ENCODE measurements at places on chromosomes 2 and 18.

- peak; percentile 88 for DNase-seq
These were observed 62.2 kb upstream of the PMAIP1 start for GRCh38 chr18:59837586-59837985.

DNA sequence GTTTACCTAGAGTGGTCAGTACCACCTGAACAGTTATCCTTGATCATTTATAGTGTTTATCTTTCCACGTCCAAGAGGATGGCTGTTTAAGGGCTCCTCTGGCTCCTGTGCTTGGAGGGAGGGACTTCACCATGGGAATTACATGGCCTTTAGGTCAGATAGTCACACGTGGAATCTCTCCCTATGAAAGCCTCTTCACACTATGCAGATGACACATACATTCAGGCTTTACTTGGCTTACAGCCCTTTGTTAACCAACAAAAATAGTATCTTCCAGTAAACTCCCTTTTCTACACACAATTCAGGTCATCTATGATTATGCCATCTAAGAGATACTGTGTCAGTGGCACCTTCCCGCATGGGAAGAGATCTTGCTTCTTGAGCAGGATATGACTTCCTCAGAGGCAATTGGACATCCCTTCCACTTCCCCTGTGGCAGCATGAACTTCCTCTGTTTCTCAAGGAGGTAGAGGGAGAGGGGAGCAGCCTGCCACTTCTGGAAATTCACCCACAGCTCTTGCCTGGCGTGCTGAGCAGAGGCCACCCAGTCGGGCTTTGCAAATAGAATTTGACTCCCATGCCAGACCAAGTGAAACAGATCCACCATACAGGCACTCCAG is 53.5 kb downstream of the COLEC12 start:
- no peak for DNase-seq

- DNase-seq: no peak
These were observed 71.7 kb downstream of the LIMS1 start for GRCh38 chr2:108605947-108606346.

DNA sequence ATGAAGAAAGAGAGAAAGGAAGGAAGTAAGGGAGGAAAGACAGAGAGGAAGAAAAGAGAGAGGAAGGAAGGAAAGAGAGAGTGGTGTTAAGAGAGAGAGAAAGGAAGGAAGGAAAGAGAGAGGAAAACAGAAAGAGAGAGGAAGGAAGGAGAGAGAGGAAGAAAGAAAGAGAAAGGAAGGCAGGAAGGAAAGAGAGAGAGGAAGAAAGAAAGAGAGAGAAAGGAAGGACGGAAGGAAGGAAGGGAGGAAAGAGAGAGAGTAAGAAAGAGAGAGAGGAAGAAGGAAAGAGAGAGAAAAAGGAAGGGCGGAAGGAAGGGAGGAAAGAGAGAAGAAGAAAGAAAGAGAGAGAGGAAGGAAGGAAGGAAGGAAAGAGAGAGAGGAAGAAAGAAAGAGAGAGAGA is 127.4 kb downstream of the GALNT3 start:
- no peak for DNase-seq

DNA sequence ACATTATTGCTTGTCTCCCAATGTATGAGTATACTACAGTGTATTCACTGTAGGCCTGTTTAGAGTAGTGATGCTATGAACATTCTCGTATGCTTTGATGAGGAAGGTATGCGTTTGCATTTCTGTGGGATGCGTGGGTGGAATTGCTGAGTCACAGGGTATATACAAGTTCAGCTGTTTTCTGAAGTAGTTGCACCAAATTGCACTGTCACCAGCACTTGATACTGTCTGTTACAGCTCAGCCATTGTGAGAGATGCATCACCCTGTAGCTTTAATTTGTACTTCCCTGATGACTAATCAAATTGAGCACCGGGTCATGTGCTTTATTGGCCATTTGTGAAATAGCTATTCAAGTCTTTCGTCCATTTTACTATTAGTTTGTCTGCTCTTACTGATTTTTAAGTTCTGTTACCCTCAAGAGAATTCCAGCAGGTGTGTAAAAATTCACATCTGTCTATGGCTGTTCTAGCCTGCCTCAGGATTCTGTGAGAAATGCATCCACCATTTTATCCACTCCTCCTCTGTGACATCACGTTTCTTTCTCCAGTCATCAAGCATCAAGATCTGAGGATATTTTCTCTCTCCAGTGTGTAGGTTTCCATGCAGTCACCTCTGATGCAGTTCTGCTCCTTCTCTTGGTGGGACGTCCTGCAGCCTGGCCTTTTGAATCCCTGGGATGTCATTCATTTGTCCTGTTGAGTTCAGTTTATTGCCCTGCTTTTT is 72.5 kb downstream of the DGKD start:
- peak; percentile 49 for DNase-seq

DNA sequence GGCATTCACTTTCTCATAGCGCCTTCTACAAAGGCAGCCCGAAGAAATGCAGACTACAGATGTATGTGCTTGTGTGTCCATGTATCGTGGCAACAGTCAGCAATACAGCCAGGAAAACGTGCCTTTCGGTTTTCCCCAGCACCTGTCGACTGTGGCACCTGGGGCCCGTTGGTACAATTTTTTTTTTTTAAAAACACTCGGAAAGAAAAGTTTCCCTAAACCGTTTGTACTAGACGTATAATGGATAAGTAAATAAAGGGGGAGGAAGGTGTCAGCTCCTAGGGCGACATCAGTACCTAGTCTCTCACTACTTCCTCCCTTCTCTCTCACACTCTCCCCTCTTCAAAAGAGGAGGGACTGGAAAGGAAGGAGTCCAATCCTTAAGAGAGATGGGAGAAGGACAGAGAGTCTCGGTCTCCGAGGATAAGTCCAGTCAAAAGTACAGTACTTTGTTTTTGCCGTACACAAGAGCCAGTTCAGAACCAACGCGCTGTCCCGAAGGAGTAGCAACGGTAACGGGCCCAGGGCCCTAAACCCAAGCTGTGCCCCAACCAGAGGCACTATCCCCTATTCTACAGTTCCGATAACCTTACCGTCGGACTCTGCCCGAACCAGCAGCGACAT is 759 bp downstream of the PPP4R3B start:
- DNase-seq: peak; percentile 70

GRCh38 chr2:15159751-15160177 is 401.4 kb downstream of the NBAS start:
- DNase-seq: peak; percentile 70

- no peak for DNase-seq
These were observed 236.0 kb downstream of the LDLRAD4 start for GRCh38 chr18:13454363-13455150.

GRCh38 chr2:204796581-204796980 is 251.3 kb downstream of the PARD3B start:
- no peak for DNase-seq

DNA sequence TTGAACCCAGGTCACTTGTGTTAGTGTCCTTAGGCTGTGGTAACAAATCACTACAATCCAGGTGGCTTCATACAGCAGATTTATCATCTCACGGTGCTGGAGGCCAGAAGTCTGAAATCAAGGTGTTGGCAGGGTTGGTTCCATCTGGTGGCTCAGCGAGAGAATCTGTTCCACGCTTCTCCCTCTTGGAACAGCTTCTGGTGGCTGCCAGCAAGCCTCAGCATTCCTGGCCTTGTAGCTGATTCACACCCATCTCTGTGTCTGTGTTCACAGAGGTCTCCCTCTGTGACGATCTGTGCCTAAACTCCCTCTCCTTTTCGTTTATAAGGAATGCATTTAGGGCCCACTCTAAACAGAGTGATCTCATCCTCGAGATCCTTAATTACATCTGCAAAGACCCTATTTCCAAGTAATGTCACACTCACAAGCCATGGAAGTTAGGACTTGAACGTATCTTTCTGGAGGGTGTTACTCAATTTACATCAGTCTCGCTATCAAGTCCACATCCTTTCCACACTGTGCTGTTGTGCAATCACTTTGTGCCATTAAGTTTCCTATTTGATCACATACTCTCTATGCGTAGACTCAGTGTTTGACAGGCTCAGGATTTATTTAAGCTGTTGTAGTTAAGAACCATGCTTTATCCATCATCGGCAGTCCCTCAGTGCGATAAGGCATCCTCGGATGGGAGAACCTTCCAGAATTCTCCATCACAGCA is 164.4 kb downstream of the SOCS6 start:
- DNase-seq: peak; percentile 43

DNA sequence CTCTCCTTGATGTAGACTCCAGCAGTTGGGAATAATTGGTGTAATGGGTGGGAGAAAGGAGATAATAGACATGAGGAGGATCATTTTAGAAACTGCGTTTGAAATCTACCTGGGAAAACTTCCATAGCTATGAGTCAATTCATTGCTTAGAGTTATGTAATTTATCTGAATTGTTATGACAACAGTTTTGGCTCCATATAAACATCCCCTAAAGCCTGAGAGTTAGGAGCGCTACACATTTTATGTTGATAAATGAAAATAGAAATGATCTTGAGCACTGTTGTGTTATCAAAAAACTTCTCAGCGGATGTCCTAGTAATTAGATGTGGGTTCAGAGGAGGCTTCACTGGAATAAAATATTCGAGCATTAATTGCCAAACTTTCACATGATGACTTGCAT is 573.4 kb downstream of the TSN start:
- no peak for DNase-seq

- DNase-seq: peak; percentile 72
These were observed 954 bp downstream of the CCNT2 start for GRCh38 chr2:134919341-134920210.

DNA sequence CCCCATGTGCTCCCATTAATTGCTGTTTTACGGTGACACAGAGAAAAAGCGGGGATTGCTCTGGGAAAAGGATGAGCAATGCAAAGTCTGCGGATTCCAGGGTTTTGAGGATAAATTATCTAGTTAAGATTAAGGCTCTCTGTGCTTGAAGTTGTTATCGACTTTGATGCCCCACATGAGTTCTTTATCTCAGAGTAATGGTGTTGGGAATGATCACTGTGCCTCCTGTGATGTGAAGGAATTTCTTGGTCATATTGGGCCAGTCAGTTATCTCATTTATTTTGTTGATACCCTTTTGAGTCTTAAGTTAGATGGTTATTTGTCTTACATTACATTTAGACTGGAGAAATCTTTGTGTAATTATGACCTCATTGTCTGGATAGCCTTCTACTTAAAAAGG is 184.6 kb upstream of the MEX3C start:
- no peak for DNase-seq

DNA sequence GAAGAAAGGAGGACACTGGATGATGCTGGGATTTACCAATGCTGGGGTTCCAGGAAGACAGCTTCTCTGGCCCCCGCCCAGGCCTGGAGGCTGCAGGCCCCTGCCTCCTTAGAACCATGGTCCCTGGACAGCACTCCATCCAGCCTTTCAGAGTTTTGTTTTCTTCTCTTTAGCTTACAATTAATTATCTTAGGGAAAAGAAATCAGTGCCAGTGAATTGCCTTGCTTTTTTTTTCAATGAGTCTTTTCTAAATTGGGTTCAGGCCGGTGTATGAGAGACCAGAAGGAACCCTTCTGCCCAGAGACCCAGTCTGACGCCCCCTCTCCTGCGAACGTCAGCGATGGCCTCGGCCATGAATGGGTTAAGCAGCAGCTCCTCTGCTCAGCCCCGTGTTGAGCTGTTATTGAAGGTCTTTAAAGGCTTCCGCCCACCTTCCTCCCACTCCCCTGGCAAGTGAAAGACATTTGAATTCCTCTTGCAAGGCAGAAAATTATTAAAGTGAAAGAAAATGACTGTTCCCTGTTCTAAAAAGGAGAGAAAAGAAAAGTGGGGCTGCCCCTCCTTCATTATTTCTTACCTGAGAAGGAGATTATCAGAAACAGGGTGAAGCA is 65.7 kb upstream of the CHMP1B start:
- no peak for DNase-seq

DNA sequence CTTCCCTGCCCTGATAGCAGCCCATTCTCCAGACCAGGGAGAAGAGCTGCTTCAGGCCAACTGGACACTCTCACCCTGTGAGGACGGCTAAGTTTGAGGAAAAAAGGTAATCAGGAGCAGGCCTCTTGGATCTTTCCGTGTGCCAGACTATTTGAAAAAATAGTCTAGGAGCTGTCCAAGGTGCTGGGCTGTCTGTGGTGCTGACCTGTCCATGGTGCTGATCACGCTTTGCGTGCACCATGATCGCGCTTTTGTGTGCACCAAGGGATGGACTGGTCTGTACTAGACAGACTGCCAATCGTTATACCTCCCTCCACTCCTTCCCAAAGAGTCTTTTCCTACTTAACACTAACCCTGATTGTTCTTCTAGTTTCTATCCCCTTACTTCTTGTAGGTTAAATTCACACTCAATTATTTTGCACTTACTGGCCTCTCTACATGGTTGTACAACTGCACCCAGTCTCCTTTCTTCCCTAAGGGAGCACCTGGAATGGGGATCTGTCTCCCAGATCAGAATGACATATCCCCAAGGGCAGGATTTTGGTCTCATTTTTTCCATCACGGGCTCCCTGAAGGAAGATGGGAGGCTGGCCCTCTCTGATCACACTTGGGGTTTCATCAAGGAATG is 295.4 kb downstream of the CELF4 start:
- DNase-seq: peak; percentile 81

DNA sequence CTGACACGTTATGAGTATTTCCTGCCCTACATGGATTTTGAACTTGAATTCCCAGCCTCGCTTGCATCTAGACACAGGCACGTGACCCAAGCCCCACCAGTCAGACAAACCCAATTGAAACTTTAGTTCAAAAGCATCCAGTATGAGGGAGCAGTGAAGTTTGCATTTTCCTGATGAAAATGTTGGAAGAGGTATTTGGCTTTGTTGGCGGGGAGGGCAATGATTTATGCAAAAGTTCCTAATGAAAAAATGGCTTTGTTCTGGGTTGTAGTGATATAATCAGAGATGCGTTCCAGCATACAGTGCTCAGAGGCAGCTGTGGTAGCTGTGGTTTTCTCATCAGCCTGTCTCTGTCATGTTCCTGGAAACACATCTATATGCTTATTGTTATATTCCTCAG is 36.8 kb upstream of the CPS1 start:
- DNase-seq: peak; percentile 8

GRCh38 chr2:85273738-85274731 is 53.8 kb downstream of the TGOLN2 start:
- no peak for DNase-seq

DNA sequence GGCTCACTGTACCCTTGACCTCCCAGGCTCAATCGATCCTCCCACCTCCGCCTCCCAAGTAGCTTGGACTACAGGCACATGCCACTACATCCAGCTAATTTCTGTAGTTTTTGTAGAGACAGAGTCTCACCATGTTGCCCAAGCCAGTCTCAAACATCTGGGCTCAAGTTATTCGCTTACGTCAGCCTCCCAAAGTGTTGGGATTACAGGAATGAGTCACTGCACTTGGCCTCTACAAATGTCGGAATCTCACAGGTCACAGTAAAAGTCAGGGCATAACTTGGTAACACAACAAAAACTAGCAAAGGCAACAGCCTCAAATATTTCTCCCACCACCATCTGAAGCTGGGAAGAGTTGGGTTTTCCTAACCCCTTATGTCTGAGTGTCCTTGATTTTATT is 25.3 kb downstream of the SCG2 start:
- DNase-seq: no peak

DNA sequence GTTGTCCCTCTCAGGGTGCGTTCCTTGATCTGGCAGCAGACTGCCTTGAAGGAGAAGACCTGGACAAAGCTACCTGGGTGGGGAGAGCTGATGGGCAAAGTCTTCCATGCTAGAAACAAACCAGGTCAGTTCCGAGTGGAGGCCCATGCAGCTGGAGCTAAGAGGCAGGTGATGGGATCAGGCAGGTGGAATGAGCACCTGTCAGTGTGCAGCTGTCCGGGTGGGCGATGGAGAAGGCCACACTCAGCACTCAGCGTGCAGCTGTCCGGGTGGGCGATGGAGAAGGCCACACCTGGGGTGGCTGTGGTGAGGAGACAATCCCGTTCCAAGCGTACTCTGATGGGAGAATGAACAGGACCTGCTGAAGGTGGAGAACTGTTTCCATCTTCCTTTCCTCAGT is 237.3 kb upstream of the MYT1L start:
- DNase-seq: no peak

- DNase-seq: no peak
These were observed 202.3 kb downstream of the MREG start for GRCh38 chr2:215811003-215811402.
